ENCODE measurements at places on chromosomes 7 and 10. TPM values are rescaled to one million over a fixed set of nuclear protein-coding genes. Genes with fewer than 3 reads are reported as not detected.

DNA sequence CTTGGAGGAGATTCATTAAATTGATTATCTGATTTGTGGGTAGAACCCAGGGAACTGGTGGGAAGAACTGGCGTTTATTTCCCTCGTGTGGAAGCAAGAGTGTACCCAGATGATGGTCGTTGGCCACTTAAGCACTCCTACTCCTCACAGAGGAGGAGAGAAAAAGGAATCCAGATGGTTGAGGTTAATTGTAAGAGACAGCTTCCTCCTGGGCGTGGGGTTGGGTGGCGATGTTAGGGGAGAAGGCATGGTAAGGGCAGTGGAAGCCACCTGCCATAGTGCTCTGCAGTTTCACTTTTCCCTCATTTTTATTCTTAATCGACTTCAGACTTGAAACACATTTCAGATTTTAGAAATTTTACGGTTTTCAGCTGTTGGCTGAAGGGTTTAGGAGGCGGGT lies 104.1 kb downstream of the DOCK1 start:
- no peak for DNase-seq

DNA sequence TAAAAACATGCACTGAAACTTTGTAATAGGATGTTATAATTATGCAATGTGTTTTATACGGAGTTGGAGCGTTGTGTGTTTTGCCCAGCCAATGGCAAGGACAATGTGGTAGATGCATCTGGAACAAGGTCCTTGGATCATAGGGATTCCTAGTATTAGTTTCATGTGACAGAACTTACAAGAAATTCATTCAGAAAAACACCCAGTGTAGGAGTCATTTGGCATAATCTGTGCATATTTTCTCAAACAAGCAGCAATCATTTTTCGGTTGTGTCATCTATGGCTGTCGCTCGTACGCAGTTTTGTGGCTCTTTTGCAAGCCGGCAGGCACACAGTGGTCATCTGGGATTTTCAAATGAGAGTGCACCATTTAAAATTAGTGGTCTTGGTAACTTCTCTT lies 19.8 kb downstream of the CREB5 start:
- DNase-seq, result no peak

DNA sequence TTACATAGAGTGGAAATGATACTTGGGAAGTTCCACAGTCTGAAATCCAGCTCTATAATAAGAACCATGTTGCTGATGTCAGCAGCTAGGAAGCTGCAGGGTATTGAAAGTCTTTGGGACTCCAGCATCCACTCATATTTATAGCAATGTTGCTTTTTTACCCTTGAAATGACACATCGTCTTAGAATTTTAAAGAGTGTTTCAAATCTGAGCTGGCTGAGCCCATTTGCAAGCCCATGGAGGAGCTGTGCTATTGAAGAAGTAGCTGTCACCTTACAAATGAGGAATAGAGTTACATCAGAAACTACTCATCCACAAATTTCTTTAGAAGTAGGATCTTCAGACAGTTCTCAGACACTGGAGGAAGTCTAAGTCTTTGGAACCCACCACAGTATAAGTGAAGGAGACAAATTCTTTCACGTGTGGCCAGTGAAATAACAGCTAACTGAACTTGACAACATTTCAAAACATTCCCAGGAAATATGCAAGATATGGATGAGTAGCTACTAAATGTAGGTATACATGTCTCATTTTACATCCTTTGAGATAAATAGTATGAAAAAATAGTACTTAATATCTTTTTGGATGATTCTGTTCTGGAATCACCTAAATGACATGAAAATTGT lies 203.6 kb downstream of the ZNF365 start:
- DNase-seq, result peak; percentile 86

- DNase-seq, result no peak
Measured at GRCh38 chr10:119602241-119603095, 5.7 kb upstream of the TIAL1 start.

DNA sequence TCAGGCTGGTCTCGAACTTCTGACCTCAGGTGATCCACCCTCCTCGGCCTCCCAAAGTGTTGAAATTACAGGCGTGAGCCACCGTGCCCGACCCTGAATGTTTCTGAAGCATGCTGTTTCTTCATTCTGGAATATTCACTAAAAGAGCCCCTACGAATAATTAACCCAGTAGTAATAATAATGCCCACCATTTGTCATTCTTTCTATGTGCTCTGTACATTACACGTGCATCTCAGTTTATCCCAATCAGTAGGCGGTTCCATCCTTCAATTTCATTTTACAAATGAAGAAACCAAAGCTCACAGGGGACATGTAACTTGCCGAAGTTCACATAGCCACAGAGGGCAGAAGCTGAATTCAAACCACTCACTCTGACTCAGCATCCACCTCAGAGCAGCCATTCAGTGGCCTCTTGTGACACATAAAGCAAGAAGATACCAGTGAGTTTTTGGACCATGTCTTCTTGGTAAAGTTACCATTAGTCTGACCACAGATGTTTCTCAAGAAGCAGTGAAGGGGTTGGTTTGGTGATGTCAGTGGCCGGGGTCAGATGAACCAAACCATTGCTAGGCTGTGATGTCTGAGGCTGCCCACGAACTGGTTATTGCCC lies 71.9 kb upstream of the DUSP5 start:
- peak; percentile 99 for DNase-seq

GRCh38 chr7:40845943-40846342 lies 711.1 kb downstream of the SUGCT start:
- DNase-seq, result no peak

GRCh38 chr10:86391986-86392722 lies 25.6 kb upstream of the GRID1 start:
- no peak for DNase-seq

GRCh38 chr7:359766-360361 lies 69.9 kb downstream of the FOXL3 start:
- no peak for DNase-seq

- DNase-seq, result peak; percentile 63
Measured at GRCh38 chr7:27156508-27156898, at the start of gene HOXA7. TSS of gene HOXA7 (minus strand) at chr7:27156675. CDS start at chr7:27156545, 130 bp downstream.

DNA sequence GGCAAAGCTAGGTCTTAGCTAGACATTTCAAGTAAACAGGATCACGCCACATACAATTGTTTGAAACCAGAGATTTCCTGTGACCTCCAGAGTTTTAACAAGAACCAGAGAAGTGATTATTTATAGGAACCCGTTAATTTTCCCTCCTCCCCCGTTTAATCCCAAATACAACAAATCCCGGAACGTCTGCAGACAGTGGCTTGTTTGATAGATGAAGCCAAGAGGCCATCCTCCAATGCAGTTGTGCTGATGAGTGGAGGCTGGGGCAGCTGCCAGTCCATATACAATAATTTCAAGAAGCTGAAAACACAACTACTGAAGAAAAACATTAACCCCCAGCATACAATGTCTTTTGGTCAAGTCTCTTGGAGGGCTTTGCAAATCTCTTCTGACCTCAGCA lies 971.6 kb upstream of the ZNF722 start:
- no peak for DNase-seq

DNA sequence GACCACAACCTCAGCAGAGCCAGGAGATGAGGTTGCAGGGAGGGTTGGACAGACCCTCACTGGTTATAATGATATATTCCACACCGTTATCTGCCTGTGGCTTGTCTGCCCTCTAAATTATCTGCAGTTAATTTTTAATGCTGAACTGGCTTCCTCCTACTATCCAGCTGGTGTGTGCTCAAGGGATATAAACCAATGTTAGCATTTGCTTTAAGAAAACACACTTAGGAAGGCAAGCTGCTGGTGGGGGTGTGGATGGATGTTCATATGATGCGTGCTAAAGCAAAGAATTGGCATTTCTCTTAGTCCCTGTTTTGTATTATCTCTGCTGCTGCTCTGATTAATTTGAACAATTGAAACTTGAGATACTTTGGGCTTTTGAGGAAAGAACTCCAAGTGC lies 132.2 kb upstream of the NPVF start:
- no peak for DNase-seq

- no peak for DNase-seq
Measured at GRCh38 chr10:103803941-103804340, 51.4 kb downstream of the SH3PXD2A start.

- no peak for DNase-seq
Measured at GRCh38 chr7:136728945-136729344, 139.5 kb upstream of the CHRM2 start.

- DNase-seq, result peak; percentile 91
Measured at GRCh38 chr10:114541081-114541796, 116.8 kb downstream of the ABLIM1 start.

DNA sequence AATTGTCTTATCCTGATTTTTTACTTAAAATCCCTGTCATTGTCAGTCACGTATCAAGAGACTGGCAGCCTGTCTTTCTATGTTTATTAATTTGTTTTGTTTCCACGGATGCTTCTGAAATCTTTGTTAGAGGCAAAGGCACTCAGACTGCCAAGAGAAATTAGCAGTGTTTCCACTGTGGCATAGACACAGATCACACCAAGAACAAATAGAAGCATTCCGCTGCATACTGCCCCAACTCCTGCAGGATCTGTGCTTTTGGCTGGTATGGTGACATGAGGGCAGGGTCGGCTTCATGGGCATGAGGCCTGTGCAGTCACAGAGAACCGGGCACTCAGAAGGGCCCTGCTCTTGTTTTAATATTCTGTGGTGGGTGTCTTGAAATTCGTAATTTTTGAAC lies 18.4 kb downstream of the CLDN12 start:
- DNase-seq, result no peak

- DNase-seq, result peak; percentile 57
Measured at GRCh38 chr7:33981671-33982424, 76.5 kb downstream of the BMPER start.

- DNase-seq, result peak; percentile 8
Measured at GRCh38 chr7:120856621-120857352, 1.2 kb downstream of the TSPAN12 start.

DNA sequence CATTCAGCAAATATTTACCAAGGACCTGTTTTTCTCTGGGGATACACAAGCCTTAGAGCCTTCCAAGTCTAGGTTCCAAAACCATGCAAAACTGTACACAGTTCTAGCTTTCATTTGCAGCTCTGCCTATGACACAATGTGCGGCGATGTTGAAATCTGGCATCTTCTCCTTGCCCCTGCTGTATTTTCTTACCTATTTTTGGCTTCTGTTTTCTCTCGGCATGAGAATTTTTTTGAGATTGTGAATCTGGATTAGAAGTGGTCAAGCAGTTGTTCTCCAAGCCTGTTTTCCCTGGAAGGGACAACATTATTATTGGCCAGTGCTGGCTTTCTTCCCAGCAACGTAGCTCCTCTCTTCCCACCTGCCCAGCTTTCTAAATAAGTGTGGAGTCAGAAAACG lies 176.3 kb downstream of the CREB5 start:
- DNase-seq, result no peak

- DNase-seq, result no peak
Measured at GRCh38 chr10:73018632-73019031, 64.0 kb upstream of the PLA2G12B start.

- DNase-seq, result no peak
Measured at GRCh38 chr10:18364987-18365775, 225.0 kb downstream of the CACNB2 start.

GRCh38 chr7:5396999-5397663 lies 26.5 kb downstream of the TNRC18 start:
- peak; percentile 89 for DNase-seq

- DNase-seq, result no peak
Measured at GRCh38 chr10:84826704-84827103, 498.3 kb downstream of the CCSER2 start.

DNA sequence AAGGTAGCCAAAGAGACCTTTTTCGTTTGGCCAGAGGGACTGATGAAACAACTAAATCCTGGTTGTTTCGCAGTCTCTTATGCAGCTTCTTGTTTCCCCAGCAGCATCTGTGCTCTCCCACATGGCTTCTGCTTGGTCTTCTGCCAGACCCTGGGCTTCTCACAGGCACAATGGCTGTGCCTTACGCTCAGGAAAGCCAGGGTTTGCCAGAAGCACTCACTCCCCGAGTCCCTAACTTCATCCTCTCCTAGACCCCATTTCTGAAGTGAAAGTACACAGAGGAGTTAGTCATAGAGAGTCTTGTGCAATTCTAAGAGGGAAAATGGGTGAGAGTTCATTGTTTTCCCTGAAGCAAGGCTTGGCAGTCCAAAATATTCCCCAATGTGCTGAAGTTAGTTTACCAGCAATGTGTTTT lies 121.7 kb downstream of the EVX1 start:
- peak; percentile 69 for DNase-seq

- DNase-seq, result no peak
Measured at GRCh38 chr7:30965883-30966282, 2.1 kb downstream of the GHRHR start.

- DNase-seq, result no peak
Measured at GRCh38 chr7:129041142-129042085, 13.5 kb downstream of the TNPO3 start.

GRCh38 chr10:27440021-27440420 lies 64.1 kb upstream of the RAB18 start:
- DNase-seq, result no peak

DNA sequence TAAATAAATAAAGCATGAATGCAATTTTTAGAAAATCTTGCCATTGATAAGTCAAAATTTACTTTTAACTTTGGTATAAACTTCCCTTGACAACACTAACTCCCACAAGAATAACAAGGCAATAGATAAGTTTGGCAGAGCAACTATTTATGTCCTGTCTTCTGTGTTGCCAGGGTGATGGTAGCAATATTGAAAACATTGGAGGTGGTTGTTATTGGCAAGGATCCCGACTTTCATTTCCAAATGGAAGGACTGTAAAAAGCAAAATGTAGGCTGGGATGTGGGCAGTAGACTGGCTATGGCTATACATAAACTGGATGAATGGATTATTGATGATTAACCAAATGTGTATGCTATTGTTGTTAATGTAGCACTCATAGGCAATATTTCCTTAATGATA lies 134.9 kb upstream of the CACNA2D1 start:
- DNase-seq, result peak; percentile 24

GRCh38 chr10:29783201-29783947 lies 148.6 kb upstream of the SVIL start:
- peak; percentile 41 for DNase-seq

- DNase-seq, result no peak
Measured at GRCh38 chr7:79622781-79623180, 169.3 kb upstream of the MAGI2 start.

- no peak for DNase-seq
Measured at GRCh38 chr7:25313526-25313925, 85.2 kb upstream of the NPVF start.

DNA sequence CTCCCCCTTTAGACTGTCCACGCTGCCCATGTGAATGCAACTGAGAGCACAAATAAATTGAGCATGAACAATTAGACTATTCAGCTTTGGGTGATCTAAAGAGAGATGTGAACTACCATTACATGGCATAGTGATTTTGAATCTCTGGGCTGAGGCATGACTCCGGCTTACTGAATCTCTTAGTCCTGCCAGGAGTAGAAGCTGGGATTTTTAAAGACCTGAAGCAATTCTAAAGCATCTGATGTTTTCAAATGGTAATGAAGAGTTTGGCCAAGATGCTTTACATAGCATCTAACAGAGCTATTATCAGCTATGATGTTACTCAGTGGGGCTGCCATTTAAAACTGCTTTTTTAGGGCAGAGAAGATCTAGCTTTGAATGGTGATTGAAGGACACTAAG lies 1059.1 kb downstream of the SORCS3 start:
- no peak for DNase-seq

TRDMT1 gene
- 4.7 TPM for total RNA-seq

CHST3 gene
- total RNA-seq, result 10.6 TPM

TMEM139 gene
- total RNA-seq, result not detected

TSPAN12 gene
- 0.72 TPM for total RNA-seq

ADO gene
- total RNA-seq, result 8.1 TPM

ARHGEF35 gene
- not detected for total RNA-seq

MARVELD1 gene
- 12.0 TPM for total RNA-seq

PKD2L1 gene
- total RNA-seq, result not detected

ELN gene
- 2.2 TPM for total RNA-seq

LIPF gene
- total RNA-seq, result not detected

GRID1 gene
- not detected for total RNA-seq

DYNC1I1 gene
- total RNA-seq, result not detected

GBX1 gene
- not detected for total RNA-seq

CPEB3 gene
- total RNA-seq, result 0.18 TPM

ABCA13 gene
- total RNA-seq, result under 0.01 TPM

All from IMR-90 (cell line).